Epithelial cell of prostate (primary cell): ENCODE measurements at places on chromosomes 1 and 21.

- DNase-seq, result no peak
Measured at GRCh38 chr21:31772674-31773555, 41.0 kb upstream of the SCAF4 start.

GRCh38 chr1:207389728-207390464, 64.2 kb upstream of the CR2 start:
- peak; percentile 77 for DNase-seq

DNA sequence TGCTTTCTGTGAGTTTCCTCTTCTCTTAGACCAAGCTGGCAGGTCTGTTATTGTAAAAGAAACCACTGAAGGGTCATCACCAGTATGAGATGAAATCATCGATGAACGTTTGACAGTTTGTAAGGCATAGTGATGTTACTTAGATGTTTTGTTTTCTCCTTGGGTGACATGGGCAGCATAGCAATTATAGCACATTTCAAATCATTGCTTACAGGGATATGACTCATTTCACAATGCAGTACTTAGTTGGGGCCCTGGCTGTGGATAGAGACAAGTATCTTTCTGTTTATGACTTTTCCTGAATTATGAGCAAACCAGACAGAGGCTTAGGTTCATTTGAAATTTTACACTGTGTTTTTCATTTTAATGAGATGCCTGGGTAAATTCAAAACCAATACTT, 313.0 kb downstream of the RWDD3 start:
- no peak for DNase-seq

DNA sequence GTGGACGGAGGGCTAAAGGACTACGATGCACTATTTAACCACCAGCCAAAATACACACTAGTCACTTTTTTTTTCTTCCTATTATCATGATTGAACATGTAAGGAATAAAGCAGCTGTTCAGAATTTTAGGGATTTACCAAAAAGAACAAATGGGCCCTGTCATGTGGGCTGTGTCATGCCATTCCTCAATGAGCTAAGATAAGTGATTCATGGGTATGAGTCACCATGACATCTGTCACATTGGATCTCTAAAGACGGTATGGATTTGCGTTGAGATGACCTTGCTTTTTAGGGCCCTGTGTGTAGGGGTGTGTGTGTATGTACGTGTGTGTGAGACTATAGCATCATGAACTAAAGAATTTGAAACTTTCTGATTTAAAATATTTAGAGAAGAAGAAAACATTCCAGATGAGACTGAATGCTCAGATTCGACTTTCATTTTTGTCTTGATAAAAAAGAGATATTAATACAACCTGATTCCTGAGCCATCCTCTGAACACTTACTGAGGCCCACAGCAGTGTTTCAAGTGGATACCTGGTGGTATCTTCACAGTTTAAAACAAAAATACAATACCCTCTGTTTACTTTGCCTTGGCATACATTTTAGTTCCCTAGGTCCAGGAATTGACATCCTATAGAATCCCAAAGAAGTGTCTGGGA, 246.1 kb upstream of the DUSP10 start:
- DNase-seq, result peak; percentile 83

GRCh38 chr1:243554686-243555085, 295.4 kb downstream of the AKT3 start:
- no peak for DNase-seq

GRCh38 chr1:39497585-39497984, 6.1 kb downstream of the BMP8A start:
- DNase-seq, result no peak

DNA sequence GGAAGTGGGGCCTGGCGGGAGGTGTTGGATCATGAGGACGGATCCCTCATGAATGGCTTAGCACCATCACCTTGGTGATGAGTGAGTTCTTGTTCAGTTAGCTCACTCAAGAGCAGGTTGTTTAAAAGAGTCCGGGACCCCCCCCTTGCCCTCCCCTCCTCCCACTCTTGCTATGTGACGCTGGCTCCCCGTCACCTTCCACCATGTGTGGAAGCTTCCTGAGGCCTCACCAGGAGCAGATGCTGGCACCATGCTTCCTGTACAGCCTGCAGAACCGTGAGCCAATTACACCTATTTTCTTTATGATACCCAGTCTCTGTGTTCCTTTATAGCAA, 3.0 kb upstream of the SLC19A1 start:
- DNase-seq, result no peak

DNA sequence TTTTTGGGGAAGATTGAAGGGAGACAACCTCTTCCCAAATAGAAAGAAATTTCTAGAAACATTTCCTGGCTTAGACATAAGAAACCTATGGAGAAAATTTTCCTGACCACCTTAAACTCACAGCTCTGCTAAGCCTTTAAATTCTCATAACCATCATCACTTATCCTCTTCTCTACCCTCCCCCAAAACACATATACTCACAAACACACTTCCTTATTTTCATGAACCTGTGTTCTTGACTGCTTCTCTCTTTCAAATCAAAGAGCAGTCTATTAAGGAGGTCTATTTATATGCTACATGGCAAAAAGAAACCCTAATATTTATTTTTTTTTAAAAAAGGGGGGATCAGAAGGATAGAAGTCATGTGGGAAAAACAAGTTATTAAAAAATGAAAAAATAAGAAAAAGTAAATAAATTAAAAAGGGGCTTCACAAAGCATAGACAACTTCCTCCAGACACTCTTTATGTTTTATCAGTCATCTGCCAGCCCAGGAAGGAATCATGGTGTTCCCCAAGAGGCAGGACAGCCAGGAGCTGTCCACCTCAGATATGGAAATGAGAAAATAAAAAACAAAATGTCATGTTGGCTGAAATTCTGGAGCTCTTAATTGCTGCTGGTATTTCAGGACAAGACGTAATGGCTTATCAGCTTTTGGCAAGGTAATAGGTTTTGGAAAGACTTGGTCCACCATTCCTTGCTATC, 12.8 kb upstream of the RGS2 start:
- no peak for DNase-seq

GRCh38 chr1:32486463-32487113, 21.7 kb downstream of the ZBTB8B start:
- no peak for DNase-seq

- peak; percentile 14 for DNase-seq
Measured at GRCh38 chr1:188128761-188129160, 1300.0 kb downstream of the PLA2G4A start.

- DNase-seq, result no peak
Measured at GRCh38 chr1:23357138-23357908, 12.3 kb downstream of the ZNF436 start.

- no peak for DNase-seq
Measured at GRCh38 chr21:33189824-33190223, 39.9 kb upstream of the IFNAR2 start.

DNA sequence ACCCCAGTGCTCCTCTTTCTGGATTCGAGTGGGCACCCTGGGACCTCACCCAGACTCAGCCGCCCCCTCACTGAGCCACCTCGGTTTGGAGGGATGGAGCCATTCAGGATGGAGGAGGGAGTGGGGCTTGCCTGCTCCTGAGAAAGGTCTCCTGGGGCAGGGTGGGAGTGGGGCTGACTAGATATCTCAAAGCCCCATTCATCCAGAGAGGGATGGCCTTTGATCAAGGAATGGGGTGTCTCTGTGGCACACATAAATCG, 10.1 kb upstream of the SPSB1 start:
- DNase-seq, result no peak

DNA sequence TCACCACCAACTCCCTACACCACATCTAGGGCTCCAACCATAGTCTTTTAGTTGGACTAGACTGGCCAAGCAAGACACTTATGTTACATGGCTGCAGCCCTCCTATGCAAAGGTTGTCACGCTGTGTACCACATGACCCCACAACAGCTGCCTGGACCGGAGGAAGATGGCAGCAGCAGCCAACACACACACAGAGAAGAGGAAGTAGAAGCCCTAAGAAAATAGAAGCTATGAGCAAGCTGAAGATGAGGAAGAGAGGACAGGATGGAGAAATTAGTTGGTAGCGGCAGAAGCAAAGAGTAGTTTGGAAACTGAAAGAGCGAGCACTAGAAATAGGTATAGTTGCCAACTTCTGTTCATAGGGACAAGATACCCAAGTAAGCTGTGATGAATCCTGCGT, 60.8 kb upstream of the RALGPS2 start:
- DNase-seq, result no peak

DNA sequence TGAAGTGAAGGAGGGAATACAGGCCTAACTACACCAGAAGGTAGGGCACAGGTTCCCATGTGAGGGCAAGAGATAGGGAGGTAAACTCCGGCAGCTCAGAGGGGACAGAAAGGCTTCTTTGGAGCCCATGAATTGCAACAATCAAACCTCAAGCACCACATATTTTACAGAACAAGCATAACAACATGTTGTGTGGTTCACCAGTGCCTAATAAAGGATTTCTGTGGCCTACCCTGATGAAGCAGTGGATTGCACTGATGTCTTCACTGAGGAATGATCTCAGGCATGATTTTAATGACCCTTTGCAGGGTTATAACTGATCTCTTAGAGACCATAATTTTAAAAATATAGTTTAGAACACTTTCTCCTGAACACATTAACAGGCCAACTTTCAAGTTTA, 77.4 kb downstream of the RUNX1 start:
- DNase-seq, result no peak

GRCh38 chr1:245041058-245041698, 113.6 kb upstream of the KIF26B start:
- DNase-seq, result no peak

DNA sequence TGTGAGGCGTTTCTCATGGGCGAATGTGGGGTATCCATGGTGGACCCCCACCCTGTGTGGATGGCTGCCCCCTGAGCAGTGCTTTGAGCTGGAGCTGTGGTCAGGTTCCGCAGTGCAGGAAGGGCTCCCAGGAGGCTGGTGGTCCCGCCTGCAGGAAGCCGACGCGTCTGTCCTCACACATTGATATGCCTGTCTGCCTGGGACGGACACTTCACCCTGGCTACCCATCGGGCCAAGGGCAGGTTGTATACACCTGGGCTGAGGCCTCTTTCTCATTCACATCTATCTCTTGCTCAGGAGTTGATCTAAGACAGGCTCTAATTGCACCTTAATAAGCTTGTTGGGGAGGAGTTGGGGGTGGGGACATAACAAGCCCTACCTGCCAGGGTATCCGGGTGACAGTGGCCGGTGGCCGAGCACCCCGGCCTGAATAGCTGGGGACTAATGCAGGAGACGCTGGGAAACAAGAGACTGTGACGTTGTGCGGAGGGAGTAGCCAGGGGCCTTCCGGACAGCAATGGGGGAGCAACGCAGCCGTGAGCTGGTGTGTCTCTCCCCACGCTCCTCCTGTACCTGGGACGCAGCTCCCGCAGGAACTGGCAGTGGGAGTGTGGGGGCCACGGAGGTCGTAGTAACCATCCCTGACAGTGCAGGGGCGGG, 21.7 kb downstream of the PDXK start:
- DNase-seq, result peak; percentile 45

DNA sequence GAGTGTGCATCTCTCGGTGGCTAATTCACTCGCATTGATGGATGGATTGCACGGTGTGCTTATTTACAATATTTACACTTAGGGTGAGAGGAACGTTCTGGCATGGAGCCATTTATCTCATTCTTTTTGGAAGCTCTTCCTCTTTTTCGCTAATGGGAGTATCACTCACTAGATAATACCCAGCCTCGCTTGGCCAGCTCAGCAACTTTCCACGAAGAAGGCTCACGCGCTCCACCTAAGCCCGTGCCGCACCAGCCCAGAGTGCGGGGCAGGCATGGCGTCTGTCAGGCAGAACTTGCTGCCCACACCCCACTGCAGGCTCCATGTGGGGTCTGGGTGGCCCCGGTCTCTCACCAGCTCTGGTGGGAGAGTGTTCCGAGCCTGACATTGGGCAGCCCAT, 484.9 kb downstream of the NPHP4 start:
- no peak for DNase-seq

DNA sequence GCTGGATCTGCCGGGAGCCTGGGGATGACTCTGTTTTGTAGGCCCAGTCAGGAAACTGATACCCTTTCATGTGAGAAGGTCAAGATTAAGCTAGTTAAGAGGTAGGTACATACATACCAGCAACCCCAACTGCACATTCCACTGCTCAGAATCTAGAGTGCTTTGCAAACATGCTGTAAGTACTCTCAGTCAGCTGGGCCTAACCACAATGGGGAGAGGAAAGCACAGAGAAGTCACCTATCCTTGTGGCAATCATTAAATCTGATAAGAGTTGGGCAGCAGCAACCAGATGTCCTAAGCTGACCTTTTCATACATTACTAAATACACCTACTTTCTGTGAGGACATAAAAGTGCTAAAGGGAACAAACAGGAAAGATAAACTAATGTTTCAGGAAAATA, 2.5 kb downstream of the ETV3 start:
- no peak for DNase-seq

GRCh38 chr1:25711555-25712298, 88.3 kb upstream of the SELENON start:
- DNase-seq, result no peak

- DNase-seq, result no peak
Measured at GRCh38 chr1:109762039-109762585, 1.6 kb downstream of the EPS8L3 start.

GRCh38 chr1:228438266-228438665, 21.6 kb upstream of the TRIM17 start:
- no peak for DNase-seq

- peak; percentile 26 for DNase-seq
Measured at GRCh38 chr21:29656504-29657239, 283.1 kb downstream of the GRIK1 start.

DNA sequence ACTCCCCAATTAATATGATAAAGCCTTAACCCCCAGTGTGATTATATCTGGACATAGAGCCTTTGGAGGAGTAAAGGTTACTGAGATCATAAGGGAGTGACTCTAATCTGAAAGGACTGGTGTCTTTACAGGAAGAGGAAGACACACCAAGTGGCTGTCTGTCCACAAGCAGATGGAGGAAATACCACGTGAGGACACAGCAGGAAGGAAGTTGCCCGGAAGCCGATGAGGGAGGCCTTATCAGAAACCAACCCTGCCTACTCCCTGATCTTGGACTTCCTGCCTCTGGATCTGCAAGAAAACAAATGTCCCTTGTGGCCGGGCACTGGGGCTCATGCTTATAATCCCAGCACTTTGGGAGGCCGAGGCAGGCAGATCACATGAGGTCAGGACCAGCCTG, 110.3 kb upstream of the CHRM3 start:
- no peak for DNase-seq

- no peak for DNase-seq
Measured at GRCh38 chr1:232912845-232913580, 37.4 kb upstream of the NTPCR start.

DNA sequence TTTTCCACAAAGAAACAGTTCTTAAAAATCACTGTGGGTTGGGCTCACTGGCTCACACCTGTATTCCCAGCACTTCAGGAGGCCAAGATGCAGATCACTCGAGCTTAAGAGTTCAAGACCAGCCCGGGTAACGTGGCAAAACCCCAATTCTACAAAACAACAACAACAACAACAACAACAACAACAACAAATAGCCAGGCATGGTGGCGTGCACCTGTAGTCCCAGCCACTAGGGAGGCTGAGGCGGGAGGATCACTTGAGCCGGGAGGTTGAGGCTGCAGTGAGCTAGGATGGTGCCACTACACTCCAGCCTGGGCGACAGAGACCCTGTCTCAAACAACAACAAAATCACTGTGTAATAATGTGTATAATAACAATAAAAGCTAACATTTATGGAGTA, 40.8 kb downstream of the CDCP2 start:
- no peak for DNase-seq

- DNase-seq, result no peak
Measured at GRCh38 chr1:230174471-230175162, 107.6 kb downstream of the GALNT2 start.

GRCh38 chr1:77228836-77229235, 9.6 kb upstream of the PIGK start:
- DNase-seq, result no peak
